Suppressor macrophage (primary cell): ENCODE measurements at places on chromosomes 2 and 18.

- DNase-seq: no peak
Observed at GRCh38 chr2:46735108-46735691, 180.4 kb downstream of the MCFD2 start.

GRCh38 chr2:171889333-171889732, 4.7 kb downstream of the SLC25A12 start:
- no peak for DNase-seq

DNA sequence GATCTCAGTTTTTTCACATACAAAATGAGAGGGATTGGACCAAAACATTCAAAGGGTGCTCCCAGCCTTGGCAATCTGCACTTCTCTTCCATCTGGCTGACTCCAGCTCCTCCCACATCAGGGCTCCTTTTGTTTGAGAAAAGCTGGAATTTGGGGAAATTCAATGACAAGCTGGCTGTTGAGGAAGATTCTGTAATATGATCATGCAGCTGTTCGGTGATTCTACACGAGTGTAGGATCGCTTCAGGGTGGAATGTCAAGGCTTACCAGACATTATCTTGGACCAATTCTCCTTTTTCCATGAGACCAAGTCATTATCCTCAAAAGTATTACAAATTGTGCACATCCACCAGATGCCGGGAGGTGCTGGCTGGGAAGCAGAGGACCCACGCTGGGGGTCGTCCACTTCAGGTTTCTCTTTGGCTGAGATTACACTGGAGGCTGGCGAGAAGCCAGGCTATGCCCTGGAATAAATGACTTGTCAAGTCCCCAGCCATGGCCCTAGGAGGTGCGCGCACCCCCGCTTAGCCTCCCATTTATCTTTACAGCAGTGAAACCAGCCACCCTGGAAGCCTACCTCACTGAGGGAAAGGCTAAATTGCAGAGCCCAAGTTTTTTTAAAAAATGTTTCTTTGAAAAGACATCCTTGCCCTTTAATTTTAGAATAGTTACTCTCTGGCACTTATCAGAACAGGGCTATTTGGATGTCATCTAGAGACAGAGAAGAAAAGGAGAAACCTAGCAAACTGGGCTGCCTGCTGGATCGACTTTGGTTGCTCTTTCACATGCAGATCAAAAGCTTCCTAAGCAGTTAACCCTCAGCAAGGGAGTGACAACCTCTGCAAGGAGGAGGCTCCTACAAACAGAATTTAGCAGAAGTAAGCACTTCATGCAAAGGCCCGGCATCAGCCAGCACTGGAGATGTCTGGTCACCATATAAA, 42.5 kb upstream of the LCLAT1 start:
- DNase-seq: no peak

GRCh38 chr2:26292646-26293045, 47.9 kb downstream of the HADHB start:
- DNase-seq: peak; percentile 53

- no peak for DNase-seq
Observed at GRCh38 chr2:101251844-101252407, 760 bp upstream of the CNOT11 start.

DNA sequence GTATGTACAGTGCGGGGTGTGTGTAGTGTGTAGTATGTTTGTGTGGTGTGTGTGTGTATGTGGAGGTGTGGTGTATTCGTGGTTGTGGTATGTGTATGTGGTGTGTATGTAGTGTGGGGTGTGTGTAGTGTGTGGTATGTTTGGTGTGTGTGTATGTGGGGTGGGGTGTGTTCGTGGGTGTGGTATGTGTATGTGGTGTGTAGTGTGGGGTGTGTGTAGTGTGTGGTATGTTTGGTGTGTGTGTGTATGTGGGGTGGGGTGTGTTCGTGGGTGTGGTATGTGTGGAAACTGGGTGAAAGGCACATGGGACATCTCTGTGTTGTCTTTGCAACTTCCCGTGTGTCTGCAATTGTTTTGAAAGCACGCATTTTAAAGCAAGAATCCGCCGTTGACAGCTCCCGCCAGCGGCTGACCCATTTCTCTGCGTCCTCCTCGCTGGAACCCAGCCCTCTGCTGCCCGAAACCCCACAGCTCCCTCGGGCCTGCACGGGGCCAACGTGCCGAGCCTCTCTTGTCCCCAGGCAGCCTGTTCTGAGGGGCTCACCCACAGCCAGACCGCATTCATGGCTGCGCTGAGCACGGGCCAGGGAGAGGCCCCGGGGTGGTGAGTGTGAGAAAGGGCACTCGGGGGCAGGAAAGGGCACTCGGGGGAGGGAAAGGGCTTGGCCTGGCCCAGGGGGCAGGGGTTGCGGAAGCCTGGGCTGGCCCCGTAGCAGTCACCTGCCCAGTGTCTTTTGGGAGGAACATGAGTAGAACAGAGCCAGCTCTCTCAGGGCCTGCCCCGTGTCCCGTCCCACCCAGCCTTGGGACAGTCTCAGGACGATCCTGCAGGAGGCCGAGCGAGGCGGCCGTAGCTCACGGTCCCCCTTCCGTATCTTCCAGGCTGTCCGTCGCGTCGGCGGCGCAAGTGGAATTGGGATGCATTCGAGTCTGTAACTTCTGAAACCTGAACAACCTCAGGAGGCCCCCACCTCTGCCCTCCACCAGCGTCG, 61.4 kb downstream of the TWIST2 start:
- no peak for DNase-seq

DNA sequence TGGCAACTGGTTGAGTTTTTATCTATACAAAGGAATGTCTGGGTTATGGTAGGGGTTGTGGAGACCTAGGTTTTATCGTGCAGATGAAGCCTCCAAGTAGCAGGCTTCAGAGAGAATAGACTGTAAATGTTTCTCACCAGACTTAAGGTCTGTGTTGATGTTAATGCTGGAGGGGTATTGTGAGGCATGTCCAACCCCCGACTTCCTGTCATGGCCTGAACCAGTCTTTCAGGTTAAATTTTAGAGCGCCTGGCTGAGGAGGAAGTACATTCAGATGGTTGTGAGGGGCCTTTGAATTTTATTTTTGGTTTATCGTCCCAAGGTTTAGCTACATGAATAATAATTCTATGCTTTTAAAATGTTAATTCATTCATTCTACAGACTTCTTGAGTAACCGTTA, 435.1 kb downstream of the DLGAP1 start:
- no peak for DNase-seq

GRCh38 chr2:188443207-188443606, 151.5 kb downstream of the GULP1 start:
- DNase-seq: no peak

DNA sequence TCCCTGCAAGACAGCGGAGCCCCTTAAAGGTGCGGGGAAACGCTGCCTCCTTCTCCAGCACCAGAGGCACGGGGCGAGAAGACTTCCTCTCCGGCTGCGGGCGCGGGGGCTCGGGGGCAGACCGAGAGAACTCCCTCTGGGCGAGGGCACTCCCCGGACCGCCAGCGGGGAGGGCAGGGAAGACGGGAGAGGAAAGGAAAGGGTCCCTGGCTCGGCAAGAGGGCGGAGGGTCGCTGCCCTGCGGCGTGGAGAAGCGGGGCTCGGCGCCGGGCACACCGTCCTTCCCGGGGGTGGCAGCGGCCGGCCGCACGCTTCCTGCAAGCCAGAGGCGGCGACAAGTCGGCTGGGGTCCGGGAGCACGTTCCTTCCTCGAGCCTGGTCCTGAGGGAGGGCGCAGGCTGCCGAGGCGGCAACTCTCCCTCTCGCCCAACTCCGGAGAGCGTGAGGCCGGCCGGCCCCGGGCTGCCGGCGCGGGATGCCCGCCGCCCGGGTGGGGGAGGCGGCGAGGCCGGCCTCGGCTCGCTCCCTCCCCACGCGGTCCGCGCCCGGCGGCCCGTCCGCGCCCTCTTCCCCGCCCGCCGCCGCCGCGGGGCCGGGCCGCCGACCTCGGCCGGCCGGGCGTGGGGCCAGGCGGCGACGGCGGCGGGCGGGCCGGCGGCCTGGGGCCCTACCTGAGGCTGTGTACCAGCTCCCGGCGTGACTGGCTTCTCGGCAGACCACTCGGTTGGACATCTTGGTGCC, 1.1 kb downstream of the MEMO1 start:
- DNase-seq: peak; percentile 77

DNA sequence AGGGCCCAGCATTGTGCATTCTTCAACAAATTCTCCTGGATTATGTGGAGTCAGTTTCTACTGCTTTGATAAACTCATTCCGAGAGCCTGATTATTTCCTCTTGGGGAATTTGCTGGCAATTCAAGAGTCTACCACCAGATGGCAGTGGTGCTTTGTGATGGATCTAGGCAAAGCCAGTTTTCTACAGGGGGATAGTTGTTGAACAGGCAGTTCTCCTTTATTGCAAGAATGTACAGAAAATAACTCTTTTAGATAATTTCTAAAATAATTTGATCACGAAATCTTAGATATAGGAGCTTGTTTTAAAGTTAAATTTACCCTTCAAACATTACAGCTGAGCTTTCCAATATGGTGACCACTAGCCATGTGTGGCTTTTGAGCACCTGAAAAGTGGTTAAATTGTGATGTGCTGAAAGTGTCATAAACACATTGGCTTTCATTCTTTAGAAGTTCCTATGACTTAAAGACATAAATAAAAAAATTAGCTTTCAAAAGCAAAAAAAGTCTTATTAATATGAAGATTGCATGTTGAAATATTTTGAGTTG, 66.7 kb upstream of the HAAO start:
- peak; percentile 79 for DNase-seq
